SJCRH30 (cell line): ENCODE measurements at places on chromosomes 16 and 17.

DNA sequence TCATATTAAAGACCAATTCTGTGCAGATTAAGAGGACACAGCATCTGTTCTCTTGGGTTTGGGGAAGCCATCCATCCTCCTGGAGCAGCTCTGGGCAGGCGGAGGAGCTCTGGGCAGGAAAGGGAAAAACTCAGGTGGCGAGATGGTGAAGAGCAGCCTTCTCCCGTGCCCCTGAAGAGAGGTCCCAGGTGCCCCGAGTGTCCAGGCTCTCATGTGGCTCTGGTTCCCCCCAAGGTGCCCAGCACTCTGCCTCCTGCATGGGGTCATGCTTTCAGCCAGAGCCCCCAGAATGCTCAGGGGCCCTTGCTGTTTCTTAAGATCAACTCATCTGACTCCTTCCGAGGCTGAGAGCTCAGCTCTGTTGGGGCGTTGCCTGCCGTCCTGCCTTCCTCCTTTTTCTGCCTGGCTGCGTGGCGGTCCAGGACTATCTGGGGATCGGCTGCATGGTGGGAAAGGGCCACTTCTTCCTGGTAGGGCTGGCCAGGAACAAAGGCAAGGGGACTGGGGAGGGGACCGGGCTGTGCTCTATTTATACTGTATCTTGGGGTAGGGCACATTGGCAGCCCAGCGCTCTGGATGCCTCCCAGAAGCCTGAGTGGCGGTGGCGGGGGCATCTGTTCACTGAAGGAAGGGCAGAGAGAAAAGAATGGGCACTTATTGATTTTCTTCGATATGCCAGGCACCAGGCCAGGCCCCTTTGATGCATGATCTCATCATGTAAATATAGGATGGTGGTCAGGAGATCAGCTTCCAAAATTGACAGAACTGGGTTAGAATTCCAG lies 103.2 kb upstream of the SDK2 start:
- no peak for DNase-seq
- no peaks in the 10 kb centered on the region for H3K36me3 ChIP-seq
- H3K27ac ChIP-seq, result no peak overlapping the region
- H3K4me1 ChIP-seq, result peaks cover 9% of the 10 kb centered on the region
- peaks cover 34% of the 10 kb centered on the region for H3K27me3 ChIP-seq

DNA sequence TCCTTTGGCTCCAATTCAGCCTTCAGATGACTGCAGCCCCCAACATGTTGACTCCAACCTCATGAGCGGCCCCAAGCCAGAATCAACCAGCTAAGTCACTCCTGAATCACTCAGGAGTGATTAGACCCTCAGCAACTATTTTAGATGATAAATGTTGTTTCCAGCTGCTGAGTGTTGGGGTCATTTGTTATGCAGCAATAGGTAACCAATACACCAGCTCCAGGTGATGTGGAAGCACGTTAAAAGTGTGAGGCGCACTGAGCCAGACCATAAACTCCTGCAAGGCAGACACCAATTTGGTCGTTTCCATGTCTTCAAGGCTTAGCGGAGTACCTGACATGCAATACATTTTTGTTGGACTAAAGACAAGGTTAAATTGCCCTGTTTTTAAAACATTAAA lies 17.5 kb downstream of the COQ7 start:
- H3K36me3 ChIP-seq, result peaks cover 5% of the 10 kb centered on the region; the same call in 1 of the 2 replicates
- no peak overlapping the region for H3K27ac ChIP-seq
- no peak for DNase-seq

DNA sequence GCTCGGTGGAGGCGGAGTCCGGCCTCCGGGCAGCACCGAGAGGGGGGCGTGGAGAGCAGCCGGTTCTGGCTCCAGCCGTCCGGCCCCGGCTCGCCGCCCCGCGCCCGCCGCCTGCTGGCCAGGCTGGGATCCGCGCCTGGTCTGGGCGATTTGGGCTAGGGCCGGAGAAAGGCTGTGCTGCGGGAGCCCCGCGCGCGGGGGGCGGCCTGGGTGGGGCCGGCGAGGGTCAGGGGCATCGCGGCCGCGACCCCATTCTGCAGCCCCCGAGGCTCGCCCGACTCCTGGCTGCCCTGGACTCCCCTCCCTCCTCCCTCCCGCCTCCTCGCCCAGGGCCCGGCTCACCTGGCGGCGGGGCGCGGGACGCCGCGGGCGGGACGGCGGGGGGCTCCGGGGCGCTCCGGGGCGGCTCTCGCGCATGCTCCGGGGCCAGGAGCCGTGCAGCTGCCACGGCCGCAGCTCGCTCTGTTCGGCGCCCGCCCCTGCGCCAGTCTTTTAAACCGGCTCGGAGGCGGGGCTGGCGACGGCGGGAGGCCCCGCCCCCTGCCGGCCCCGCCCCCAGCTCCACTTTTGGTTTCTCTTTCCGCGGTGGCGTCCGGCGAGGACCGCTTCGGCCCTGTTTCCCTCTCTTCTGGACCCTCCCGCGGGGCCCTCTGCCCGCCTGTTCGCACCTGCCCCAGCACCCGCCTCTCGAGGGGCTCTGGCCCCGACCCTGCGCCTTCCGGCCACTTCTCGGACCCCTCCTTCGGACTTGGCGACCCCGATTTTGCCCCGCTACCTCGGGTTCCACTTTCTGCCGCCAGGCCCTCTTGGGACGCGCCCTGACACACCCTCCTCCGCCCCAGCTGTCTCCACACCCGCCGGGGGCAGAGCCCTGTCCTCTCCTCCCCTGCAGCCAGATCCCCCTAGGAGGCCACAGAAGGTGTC lies at the start of gene SOCS1:
TSS of gene SOCS1 (minus strand) at position 468 of the 924 bp plus-strand sequence. CDS start 726 bp downstream, outside the sequence.
- H3K36me3 ChIP-seq, result no peaks in the 10 kb centered on the region
- peak within 1 kb of the TSS; percentile 87 for H3K4me3 ChIP-seq
- peaks cover 18% of the 10 kb centered on the region; the same call in 1 of the 2 replicates for H3K4me1 ChIP-seq

- DNase-seq, result no peak
- H3K27me3 ChIP-seq, result no peaks in the 10 kb centered on the region
- H3K4me3 ChIP-seq, result no peak overlapping the region
- peaks cover 30% of the 10 kb centered on the region for H3K4me1 ChIP-seq
Observed at GRCh38 chr17:76379275-76379641, 5.2 kb upstream of the SPHK1 start.

GRCh38 chr16:20409398-20410120 lies at the start of gene ACSM5:
Gene ACSM5, plus strand, starts transcription at chr16:20409534. Its CDS starts 1,951 bp downstream, at chr16:20411485.
- no peaks in the 10 kb centered on the region for H3K36me3 ChIP-seq
- H3K4me1 ChIP-seq, result no peaks in the 10 kb centered on the region
- peak; percentile 31 for DNase-seq
- no peak within 1 kb of the TSS for H3K4me3 ChIP-seq
- H3K27me3 ChIP-seq, result no peaks in the 10 kb centered on the region

- peaks cover 9% of the 10 kb centered on the region for H3K4me1 ChIP-seq
- no peak overlapping the region for H3K4me3 ChIP-seq
- no peak for DNase-seq
Observed at GRCh38 chr17:64091116-64091515, 38.8 kb downstream of the ERN1 start.

- DNase-seq, result no peak
- no peak overlapping the region for H3K4me3 ChIP-seq
- H3K27ac ChIP-seq, result no peak overlapping the region
- H3K27me3 ChIP-seq, result no peaks in the 10 kb centered on the region
- no peaks in the 10 kb centered on the region for H3K36me3 ChIP-seq
Observed at GRCh38 chr17:81939881-81940385, 2.8 kb upstream of the PYCR1 start.

DNA sequence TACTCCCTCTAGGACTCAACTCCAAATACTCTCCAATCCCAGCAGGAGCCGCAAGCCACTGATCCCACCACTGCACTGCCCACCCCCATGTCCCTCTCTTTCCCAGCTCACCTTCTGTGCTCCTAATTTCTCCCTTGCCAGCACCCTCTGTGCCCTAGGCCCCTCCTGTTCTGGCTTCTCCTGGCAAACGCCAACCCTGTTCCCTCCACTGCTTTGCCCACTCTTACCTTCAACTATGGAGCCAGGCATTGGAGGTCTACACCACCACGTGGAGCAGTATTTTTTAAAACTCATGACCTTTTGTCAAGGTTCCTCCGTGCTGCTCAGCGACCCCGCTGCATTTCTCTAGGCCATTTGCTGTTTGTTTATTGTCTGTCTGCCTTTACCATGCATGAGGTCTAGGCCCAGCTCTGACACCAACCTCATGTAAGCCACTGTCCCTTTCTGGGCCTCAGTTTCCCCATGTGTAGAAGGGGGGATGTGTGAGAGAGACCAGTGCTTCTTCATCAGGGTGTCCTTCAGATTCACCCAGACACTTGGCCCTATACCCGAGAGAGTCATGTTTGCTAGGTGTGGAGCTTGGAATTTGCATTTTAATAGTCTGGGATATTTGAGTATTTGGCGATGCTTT lies 4.6 kb downstream of the CCDC102A start:
- H3K27me3 ChIP-seq, result no peaks in the 10 kb centered on the region
- H3K27ac ChIP-seq, result no peak overlapping the region
- no peaks in the 10 kb centered on the region for H3K36me3 ChIP-seq
- H3K4me3 ChIP-seq, result no peak overlapping the region
- peaks cover 8% of the 10 kb centered on the region for H3K4me1 ChIP-seq

GRCh38 chr16:52128361-52128760 lies 418.6 kb downstream of the TOX3 start:
- no peak overlapping the region for H3K27ac ChIP-seq
- no peak for DNase-seq
- no peaks in the 10 kb centered on the region for H3K27me3 ChIP-seq
- no peaks in the 10 kb centered on the region; the same call in 1 of the 2 replicates for H3K36me3 ChIP-seq
- no peaks in the 10 kb centered on the region for H3K4me1 ChIP-seq

GRCh38 chr17:79797492-79798298 lies 818 bp upstream of the CBX8 start:
- DNase-seq, result peak; percentile 68
- H3K4me1 ChIP-seq, result peaks cover 17% of the 10 kb centered on the region
- peak overlapping the region; percentile 85 for H3K4me3 ChIP-seq
- H3K36me3 ChIP-seq, result peaks cover 3% of the 10 kb centered on the region; the same call in 1 of the 2 replicates
- peaks cover 47% of the 10 kb centered on the region for H3K27me3 ChIP-seq

DNA sequence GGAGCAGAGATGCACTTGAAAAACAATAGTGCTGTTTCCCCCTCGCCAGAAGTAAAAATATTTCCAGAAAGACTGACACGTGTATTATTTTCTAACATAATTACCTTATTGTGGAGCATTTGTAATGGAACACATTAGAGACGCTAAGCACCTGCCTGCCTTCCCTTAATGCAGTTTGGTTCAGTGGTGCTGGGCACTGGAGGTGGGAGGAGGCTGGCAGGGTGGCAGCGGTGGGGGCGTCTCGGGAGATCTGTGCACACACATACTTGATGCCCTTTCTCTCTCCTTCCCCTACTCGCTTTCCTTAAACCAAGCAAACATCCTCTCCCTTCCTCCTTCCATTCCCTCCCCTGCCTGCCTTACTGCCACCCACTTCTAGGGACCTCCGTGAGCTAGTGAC lies 156.6 kb upstream of the SDK2 start:
- no peak overlapping the region for H3K27ac ChIP-seq
- no peaks in the 10 kb centered on the region for H3K27me3 ChIP-seq
- peaks cover 3% of the 10 kb centered on the region; the same call in 1 of the 2 replicates for H3K4me1 ChIP-seq

- H3K36me3 ChIP-seq, result no peaks in the 10 kb centered on the region
- no peaks in the 10 kb centered on the region for H3K27me3 ChIP-seq
- no peak overlapping the region for H3K4me3 ChIP-seq
- H3K4me1 ChIP-seq, result peaks cover 20% of the 10 kb centered on the region
- no peak overlapping the region for H3K27ac ChIP-seq
Observed at GRCh38 chr17:57482657-57483056, 226.3 kb downstream of the MSI2 start.

GRCh38 chr16:68506331-68507053 lies 32.6 kb upstream of the ZFP90 start:
- no peak overlapping the region for H3K27ac ChIP-seq
- H3K27me3 ChIP-seq, result no peaks in the 10 kb centered on the region
- no peaks in the 10 kb centered on the region for H3K4me1 ChIP-seq
- H3K36me3 ChIP-seq, result no peaks in the 10 kb centered on the region

GRCh38 chr17:45271603-45272002 lies 9.7 kb upstream of the SPATA32 start:
- H3K4me3 ChIP-seq, result no peak overlapping the region
- H3K27me3 ChIP-seq, result no peaks in the 10 kb centered on the region
- no peak for DNase-seq
- no peak overlapping the region for H3K27ac ChIP-seq

DNA sequence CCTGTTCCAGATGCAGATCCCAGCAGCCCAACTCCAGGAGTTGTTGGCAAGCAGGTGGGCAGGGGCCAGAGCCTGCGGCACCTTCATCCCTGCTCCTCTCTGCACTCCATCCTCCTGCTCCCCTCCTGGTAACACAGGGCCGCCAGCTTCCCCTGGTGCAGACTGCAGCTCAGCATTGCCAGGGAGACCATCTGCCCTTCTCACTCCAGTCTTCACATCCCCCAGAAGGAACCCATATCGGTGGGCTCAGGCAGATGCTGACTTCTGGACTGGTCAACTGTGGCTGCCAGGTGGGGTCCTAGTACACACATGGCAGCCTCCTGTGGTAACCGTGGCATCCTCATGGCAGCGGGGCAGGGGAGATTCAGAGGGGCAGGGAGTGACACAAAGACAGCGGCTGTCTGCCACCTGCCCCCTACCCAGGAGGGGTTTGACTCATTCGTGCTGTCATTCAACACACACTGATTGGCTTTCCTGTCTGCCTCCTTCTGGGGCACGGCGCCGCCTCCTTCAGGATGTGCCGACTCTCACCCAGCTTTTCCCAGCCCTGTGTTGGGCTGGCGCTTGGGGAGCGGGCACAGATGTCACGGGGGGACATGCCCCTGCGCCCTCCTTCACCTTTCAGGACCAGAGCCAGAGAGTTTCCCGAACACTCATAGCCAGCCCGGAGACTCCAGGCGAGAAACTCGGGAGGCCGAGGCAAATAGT lies 120.9 kb downstream of the CMIP start:
- H3K36me3 ChIP-seq, result no peaks in the 10 kb centered on the region
- no peak overlapping the region for H3K27ac ChIP-seq
- no peaks in the 10 kb centered on the region for H3K4me1 ChIP-seq
- H3K4me3 ChIP-seq, result no peak overlapping the region

- no peaks in the 10 kb centered on the region for H3K36me3 ChIP-seq
- no peaks in the 10 kb centered on the region for H3K27me3 ChIP-seq
- no peak for DNase-seq
- H3K4me3 ChIP-seq, result no peak overlapping the region
- H3K27ac ChIP-seq, result no peak overlapping the region
Observed at GRCh38 chr16:65200156-65200773, 78.4 kb upstream of the CDH11 start.

DNA sequence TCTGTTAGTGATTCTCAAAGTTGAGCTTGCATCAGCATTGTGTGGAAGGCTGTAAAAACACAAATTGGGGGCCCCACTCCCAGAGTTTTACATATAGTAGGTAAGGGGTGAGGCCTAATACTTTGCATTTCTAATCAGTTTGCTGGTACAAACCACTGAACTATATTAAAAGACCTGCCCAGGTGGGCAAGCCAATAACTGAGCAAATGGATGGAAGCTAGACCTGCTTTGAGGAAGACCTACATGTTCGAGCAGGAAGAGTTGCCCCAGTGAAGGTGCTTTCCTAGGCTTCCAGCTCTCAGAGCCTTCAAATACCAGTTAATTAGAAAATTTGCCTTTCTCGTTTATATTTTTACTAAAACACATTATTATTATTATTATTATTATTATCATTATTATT lies 56.8 kb downstream of the OTOA start:
- no peaks in the 10 kb centered on the region for H3K4me1 ChIP-seq
- H3K27ac ChIP-seq, result no peak overlapping the region
- H3K27me3 ChIP-seq, result no peaks in the 10 kb centered on the region

GRCh38 chr17:14351493-14351892 lies 50.6 kb downstream of the HS3ST3B1 start:
- H3K27me3 ChIP-seq, result no peaks in the 10 kb centered on the region
- no peak overlapping the region for H3K27ac ChIP-seq
- DNase-seq, result no peak
- peaks cover 7% of the 10 kb centered on the region; the same call in 1 of the 2 replicates for H3K4me1 ChIP-seq
